ENCODE measurements at places on chromosomes 6 and 20. TPM values are rescaled to one million over a fixed set of nuclear protein-coding genes. Genes with fewer than 3 reads are reported as not detected.
A peak's percentile ranks its signal among the peaks of the same experiment; 100 is the strongest.

The SLC17A3 gene
- 0.35 TPM for polyA plus RNA-seq

The LAMA4 gene
- polyA plus RNA-seq: 84.7 TPM

The HFE gene
- 25.8 TPM for polyA plus RNA-seq

The MRPS18A gene
- 45.0 TPM for polyA plus RNA-seq

The RIPK1 gene
- 29.1 TPM for polyA plus RNA-seq

The C6orf15 gene
- polyA plus RNA-seq: not detected

The TBX18 gene
- 7.2 TPM for polyA plus RNA-seq

The RIPPLY2 gene
- polyA plus RNA-seq: 0.24 TPM

The WFDC10B gene
- not detected for polyA plus RNA-seq

The RAB32 gene
- 13.0 TPM for polyA plus RNA-seq

DNA sequence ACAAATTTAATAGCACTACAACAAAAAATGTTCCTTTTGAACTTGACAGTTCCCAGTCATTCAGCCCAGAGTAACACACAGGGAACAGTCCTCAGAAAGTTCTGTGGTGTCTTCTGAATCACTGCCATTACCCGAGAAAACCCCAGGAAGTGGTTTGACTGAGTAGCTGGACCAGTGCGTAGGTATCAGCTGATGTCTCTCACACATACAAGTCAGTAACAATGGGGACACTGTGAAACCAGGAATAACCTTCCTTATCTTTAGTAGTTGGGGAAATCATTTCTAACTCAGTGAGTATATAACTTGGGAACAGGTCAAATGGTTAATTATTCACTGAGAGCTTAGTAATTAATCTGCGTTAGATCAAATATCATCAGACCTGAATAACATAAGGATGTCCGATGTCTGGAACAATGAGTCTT, 73.1 kb downstream of the HIVEP2 start:
- no peak overlapping the region for H3K27ac ChIP-seq
- H3K27me3 ChIP-seq: no peaks in the 10 kb centered on the region
- DNase-seq: no peak
- peaks cover 9% of the 10 kb centered on the region for H3K4me1 ChIP-seq
- no peak overlapping the region for H3K4me3 ChIP-seq
- no peaks in the 10 kb centered on the region for H3K36me3 ChIP-seq

DNA sequence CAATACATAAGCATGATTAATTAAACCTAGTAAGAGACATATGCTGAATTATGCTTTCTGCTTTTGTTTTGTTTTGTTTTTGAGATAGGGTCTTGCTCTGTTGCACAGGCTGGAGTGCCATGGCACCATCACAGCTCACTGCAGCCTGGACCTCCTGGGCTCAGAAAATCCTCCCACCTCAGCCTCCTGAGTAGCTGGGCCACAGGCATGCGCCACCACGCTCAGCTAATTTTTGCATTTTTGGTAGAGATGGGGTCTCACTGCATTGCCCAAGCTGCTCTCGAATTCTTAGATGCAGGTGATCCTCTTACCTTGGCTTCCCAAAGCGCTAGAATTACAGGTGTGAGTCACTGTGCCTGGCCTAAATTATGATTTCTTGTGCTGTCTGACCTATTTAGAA, 3.8 kb downstream of the XPO5 start:
- peaks cover 3% of the 10 kb centered on the region for H3K4me1 ChIP-seq
- H3K4me3 ChIP-seq: no peak overlapping the region
- H3K27me3 ChIP-seq: no peaks in the 10 kb centered on the region
- H3K27ac ChIP-seq: no peak overlapping the region

- H3K4me3 ChIP-seq: no peak overlapping the region
- H3K27me3 ChIP-seq: no peaks in the 10 kb centered on the region
- H3K27ac ChIP-seq: no peak overlapping the region
- no peak for DNase-seq
- H3K36me3 ChIP-seq: no peaks in the 10 kb centered on the region
- H3K4me1 ChIP-seq: peaks cover 2% of the 10 kb centered on the region
Observed at GRCh38 chr20:63962426-63963347, 6.5 kb upstream of the UCKL1 start.

DNA sequence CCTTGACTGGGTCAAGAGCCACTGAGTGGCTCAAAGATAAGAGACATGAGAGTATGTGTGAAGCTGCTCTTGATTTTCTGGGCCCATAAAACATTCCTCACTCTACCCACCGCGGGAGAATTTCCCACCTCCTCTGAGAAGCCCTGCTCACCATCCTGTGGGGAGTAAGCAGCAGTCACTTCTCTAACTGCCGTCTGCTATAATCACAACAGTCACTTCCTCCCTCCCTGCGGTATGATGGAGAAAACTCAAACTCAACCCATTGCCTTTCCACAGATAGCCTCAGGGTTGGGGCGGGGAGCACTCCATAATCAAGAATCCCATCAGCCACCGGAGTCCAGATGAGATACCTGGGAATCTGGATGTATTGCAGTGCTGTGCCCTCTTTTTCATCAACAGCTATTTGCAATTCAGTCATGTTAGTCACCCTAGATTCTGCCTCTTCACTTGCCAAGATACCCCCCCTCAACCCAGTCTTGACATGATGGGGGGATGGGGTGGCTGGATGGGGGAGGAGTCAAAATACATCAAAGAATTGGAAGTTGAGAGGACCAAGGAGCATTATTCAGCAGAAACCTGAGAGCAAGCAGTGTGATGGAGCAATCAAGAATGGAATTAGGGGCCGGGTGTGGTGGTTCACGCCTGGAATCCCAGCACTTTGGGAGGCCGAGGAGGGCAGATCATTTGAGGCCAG, 5.1 kb downstream of the MOCS1 start:
- no peaks in the 10 kb centered on the region for H3K27me3 ChIP-seq
- H3K4me3 ChIP-seq: no peak overlapping the region
- no peak for DNase-seq
- no peaks in the 10 kb centered on the region for H3K36me3 ChIP-seq

DNA sequence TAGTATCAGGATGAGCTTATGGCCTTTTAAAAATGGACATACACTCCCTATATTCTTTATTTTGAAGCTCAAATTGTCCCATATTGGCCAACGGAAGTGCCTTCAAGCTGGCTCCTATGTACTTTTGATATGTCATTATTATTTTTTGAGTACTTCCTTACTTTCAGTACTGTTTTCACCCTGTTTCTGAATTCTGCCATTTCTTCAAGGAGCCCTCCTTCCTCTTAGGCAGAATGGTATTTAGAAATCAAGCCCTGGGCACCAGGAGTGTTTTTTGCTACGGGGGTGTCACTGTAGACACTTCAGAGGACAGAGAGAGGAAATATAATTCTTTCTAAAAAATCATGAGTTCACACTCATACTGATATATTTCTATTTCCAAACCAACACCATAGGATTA, 5.5 kb upstream of the MYLK4 start:
- H3K27me3 ChIP-seq: no peaks in the 10 kb centered on the region
- no peaks in the 10 kb centered on the region for H3K4me1 ChIP-seq
- H3K27ac ChIP-seq: no peak overlapping the region

DNA sequence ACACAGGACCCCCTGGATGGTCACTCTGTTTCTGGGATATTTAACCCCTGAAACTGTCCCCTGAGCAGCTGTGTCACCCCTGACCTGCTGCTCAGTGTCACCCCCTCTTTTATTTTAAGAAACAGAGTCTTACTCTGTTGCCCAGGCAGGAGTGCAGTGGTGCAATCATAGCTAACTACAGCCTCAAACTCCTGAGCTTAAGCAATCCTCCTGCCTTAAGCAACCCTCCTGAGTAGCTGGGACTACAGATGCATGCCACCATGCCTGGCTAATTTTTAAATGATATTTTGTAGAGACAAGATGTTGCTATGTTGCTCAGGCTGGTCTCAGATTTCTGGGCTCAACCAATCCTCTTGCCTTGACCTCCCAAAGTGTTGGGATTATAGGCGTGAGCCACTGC, 21.5 kb upstream of the GTSF1L start:
- H3K4me1 ChIP-seq: no peaks in the 10 kb centered on the region
- no peak for DNase-seq
- no peak overlapping the region for H3K27ac ChIP-seq
- H3K27me3 ChIP-seq: no peaks in the 10 kb centered on the region

- DNase-seq: peak; percentile 86
- H3K27ac ChIP-seq: peak overlapping the region; percentile 79
- no peaks in the 10 kb centered on the region for H3K36me3 ChIP-seq
- H3K27me3 ChIP-seq: no peaks in the 10 kb centered on the region
Observed at GRCh38 chr20:37276494-37277252, 12.8 kb upstream of the MANBAL start.

DNA sequence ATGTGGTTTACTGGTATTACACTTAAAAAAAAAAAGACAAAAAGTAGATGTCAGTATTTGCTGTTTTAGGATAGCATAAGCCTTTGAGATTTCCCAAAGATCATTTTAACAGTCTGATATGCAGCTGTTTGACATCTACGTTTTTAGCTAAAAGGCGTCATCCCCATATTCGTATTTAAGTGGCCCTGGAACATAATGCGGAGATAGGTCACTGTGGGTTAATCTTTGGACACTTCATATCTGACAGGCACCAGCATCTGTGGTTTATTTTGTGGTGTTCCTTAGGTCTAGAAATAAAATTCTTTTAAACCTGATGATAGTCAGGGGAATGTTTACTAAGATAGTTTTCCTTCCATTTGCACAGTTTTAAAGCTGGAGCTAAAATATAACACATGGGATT, 313.7 kb downstream of the SOX4 start:
- H3K27ac ChIP-seq: no peak overlapping the region
- H3K36me3 ChIP-seq: no peaks in the 10 kb centered on the region
- H3K4me1 ChIP-seq: peaks cover 6% of the 10 kb centered on the region
- no peak for DNase-seq

DNA sequence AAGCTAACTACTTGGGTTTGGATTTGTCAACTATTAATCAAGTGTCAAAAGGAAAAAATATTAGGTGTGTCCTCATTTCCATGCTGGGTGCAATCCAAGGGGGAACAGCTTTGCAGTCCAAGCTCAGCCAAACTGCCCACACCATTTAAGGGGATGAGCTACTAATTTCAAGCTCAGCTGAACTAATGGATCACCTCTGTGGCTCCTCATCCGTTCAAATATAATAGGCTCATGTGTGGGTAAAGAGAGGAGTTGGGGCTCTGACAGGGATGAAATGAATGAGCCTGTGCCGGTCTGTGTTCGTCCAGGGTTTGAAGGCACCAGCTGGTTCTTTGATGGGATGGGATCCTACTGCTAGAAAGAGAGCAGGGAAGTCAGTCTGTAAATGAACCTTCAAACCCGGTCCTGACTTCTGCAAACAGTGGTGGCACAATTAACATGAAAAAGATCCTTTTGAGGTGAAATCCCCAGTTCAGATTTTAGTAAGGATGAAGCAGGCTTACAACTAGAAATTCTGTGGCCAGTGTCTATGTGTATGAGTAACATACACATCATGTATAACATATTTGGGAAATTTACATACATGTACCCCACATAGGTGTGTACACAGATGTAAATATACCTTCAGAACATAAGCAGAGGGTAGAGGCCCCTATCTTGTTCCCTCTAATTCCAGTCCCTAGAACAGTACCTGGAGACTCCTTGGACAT, 41.9 kb downstream of the TTI1 start:
- H3K27ac ChIP-seq: no peak overlapping the region
- peaks cover 4% of the 10 kb centered on the region for H3K4me1 ChIP-seq

DNA sequence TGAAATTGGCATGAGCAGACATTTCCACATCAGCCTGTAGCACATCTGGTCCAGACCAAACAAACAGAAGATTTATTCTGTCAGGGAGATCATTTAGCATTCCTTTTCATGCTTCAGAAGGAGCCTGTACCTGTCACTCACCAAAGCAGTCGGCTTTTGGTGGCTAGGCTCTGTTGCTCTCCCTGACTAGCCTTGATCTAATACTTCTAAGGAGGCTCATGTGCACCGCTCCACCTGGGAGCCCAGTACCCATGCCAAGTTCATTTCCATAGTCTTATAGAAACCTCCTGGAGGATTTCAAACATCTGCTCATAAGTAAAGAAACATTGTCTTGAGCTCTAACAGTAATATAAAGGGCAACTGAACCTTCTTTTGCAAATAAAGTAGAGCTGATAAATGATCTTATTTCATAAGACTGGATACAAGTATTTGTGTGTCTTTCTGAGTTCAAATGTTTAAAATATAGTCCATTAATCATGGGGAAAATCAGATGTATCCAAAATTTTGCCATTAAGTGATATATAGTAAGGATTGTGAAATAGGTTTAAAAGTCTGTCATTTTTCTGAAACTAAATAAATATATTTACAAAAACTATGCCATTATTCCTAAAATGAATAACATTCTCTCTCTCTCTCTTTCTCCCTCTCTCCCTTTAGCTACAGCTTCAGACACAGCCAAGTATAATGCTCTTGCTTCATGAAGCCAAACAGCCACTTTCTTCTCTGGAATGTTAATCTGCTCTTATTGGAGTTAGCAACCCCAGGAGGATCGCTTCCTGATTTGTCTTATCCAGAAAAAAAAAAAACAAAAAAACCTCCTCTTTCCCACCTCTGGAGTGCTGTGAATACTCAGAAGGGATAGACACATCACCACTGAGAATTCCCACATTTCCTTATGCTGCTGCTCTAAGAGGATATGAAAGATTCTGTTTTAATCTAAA, 192.7 kb upstream of the TFAP2D start:
- no peak overlapping the region for H3K4me3 ChIP-seq
- DNase-seq: no peak
- no peaks in the 10 kb centered on the region for H3K4me1 ChIP-seq

- no peaks in the 10 kb centered on the region for H3K27me3 ChIP-seq
- no peak overlapping the region for H3K27ac ChIP-seq
- H3K4me1 ChIP-seq: no peaks in the 10 kb centered on the region
- no peak overlapping the region for H3K4me3 ChIP-seq
- H3K36me3 ChIP-seq: no peaks in the 10 kb centered on the region
- no peak for DNase-seq
Observed at GRCh38 chr20:15610787-15611186, 962.5 kb downstream of the KIF16B start.

DNA sequence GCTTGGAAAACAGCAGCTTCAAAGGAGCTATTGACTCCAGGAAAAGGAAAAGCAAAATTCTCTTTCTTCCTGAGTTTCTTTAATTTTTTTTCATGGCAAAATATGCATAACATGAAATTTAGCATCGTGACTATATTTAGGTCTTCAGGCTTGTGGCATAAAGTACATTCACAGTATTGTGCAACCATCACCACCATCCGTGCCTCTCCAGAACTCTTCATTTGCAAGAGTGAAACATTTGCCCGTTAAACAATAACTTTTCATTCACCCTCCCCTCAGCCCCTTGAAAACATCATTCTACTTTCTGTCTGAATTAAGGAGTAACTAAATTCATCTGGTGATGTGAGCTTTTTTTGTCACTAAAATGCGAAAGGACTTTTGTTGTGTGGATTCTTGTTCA, 251.7 kb downstream of the PHACTR1 start:
- no peaks in the 10 kb centered on the region for H3K4me1 ChIP-seq
- no peaks in the 10 kb centered on the region for H3K36me3 ChIP-seq
- no peaks in the 10 kb centered on the region for H3K27me3 ChIP-seq
- no peak for DNase-seq

DNA sequence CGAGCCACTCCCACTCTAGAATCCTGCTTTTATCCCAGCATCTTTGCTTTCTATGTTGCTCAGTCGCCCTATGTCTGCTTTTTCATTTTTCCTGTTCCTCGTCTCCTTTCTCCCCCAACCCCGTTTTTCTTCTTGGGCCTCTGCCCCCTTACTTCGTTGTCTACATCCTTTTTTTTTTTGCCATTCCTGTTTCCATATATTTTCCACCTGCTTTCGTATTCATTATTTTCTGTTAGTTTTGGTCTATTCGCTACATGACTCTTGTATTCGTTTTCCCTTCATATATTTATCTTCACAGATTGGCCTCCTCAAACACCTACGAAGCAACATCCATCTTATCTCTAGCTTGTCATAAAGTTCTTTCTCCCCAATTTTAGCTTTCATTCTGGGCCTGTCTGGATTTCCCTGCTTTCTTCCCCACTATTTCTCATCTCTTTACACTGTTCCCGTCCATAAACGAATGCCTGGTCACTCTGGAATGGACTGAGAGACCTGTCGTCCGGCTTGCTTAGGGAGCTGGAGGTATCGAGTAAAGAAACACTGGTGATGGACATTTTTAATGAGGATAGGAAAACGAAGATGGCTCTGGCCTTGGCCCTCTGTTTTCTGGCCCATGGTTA, 915 bp downstream of the PRRC2A start:
- peak overlapping the region; percentile 98 for H3K27ac ChIP-seq
- H3K36me3 ChIP-seq: no peaks in the 10 kb centered on the region
- peaks cover 1% of the 10 kb centered on the region for H3K4me1 ChIP-seq
